Mucosa of gallbladder (tissue), 1 donor: ENCODE measurements at places on chromosomes 5 and 9. TPM values are rescaled to one million over a fixed set of nuclear protein-coding genes. Genes with fewer than 3 reads are reported as not detected.

KIF4B gene
- total RNA-seq, result not detected

LPAR1 gene
- 16.7 TPM for total RNA-seq

ANKRD34B gene
- not detected for total RNA-seq

MYORG gene
- total RNA-seq, result 94.5 TPM

LRRC70 gene
- 1.0 TPM for total RNA-seq

ADCY2 gene
- total RNA-seq, result 2.4 TPM

STPG3 gene
- not detected for total RNA-seq
